ENCODE measurements at places on chromosomes 4 and X.
A peak's percentile ranks its signal among the peaks of the same experiment; 100 is the strongest.

DNA sequence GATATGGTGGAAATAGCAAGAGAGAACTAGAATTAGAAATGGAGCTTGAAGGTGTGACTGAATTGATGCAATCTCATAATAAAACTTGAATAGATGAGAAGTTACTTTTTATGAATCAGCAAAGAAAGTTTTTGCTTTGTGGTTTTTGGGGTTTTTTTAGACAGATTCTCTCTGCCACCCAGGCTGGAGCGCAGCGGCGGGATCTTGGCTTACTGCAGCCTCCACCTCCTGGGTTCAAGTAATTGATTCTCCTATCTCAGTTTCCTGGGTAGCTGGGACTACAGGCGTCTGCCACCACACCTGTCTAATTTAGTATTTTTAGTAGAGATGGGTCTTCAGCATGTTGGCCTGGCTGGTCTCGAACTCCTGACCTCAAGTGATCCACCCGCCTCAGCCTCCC is 23.7 kb upstream of the NEIL3 start:
- no peak for DNase-seq

DNA sequence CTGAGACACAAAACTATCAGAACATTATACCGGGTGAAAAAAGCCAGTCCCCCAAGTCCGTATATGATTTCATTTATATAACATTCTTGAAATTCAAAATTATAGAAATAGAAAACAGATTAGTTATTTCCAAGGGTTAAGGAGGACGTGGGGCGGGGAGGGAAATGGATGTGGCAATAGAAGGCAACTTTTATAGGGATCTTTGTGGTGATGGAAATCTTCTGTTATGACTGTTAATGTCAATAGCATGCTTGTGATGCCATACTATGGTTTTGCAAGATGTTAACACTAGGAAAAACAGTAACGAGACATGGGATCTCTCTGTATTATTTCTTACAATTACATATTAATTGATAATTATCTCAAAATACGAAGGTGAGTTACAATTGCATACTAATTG is 96.4 kb downstream of the LNX1 start:
- no peak for DNase-seq

DNA sequence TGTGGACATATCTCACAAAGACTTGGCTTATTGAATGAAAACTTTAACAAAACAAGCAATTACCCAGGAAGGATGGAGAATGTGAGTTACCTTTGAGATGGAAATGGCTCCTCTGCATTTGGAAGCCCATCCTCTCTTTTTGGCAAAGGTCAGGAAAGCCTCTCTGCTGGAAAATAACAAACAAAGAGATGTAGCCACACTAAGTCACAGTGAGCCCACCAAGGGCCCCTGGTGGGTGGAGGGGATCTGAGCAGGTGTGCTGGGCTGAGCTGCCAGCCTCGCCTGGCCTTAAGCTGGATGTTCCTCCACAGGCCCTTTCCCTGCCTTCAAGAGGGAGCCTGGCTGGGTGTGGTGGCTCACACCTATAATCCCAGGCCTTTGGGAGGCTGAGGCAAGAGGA is 269.2 kb downstream of the HNRNPD start:
- no peak for DNase-seq

DNA sequence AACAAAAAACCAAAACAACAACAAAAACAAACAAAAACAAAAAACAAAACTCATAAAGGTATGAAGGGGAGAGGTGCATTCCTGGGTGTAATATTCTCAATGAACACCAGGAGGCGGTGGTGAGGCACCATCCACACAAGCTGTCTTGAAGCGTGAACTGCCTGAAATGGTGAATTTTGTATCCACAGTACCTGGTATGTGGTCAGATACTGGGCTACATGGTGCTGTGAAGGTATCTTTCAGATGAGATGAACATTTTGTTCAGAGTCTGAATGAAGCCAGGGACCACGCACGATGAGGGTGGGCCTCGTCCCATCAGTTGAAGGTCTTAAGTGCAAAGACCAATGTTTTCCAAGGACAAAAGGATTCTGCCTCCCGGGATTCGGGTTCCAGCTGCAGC is 58.5 kb downstream of the ASMT start:
- no peak for DNase-seq

- DNase-seq, result peak; percentile 50
These were observed 18.2 kb downstream of the ELF4 start for GRCh38 chrX:130091980-130092522.

DNA sequence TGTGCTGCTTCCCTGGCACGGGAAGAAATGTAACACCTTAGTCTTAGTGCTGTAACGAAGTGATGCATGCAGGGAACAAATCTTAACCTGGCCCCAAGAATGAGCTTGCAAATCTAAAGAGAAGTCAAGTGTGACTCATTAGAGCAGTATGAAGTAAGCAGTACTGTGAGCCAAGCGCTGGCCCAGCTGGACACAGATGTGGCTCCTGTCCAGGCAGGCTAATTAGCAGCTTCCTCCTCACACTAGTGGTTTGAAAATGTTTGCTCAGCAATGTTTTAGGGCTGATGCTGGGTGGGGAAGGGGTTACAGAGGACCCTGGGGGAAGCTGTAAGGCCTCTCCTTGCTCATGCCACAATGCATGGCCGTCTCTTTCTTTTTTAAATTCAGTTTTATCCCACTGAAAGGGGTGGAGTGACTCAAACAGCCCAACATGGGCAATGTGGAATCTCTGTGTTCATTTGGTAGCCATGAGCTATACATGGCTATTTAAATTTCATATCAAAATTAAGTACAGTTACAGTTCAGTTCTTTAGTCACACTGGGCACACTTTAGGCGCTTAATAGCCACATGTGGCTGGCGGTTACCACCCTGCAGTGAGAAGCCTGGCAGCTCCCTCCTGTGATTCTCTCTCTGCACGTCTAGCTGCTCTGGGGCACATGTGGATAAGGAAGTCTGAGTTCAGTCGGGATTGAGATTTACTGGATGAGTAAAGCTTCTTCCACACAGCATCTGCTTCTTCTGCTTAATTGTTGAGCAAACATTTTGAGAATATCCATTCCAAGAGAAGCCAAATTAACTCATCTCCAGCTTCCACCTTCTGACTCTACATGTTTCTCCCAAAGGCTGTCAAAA is 48.8 kb downstream of the MAP7D2 start:
- no peak for DNase-seq

GRCh38 chr4:151584101-151584500 is 175.1 kb downstream of the FHIP1A start:
- DNase-seq, result no peak

- DNase-seq, result no peak
These were observed 150.8 kb downstream of the RBMX2 start for GRCh38 chrX:130552444-130553073.

DNA sequence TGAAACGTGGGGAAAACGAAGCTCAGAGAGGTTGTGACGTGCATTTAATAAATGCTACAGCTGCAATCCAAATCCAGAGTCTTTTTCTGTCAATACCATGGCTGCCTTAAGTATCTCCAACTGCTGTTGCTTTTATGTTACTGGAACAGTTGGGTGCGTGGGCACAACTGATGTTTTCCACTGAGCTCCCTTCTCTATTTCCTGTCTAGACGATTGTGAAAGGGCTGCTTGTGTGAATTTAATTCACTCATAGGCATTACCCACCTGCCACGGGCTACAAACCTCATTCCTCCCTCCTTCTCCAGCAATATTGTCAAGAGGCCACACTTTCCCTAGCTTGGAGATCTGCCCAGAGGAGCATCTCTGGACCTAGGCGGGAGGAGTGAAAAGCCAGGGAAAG is 526.0 kb downstream of the MID1IP1 start:
- no peak for DNase-seq

DNA sequence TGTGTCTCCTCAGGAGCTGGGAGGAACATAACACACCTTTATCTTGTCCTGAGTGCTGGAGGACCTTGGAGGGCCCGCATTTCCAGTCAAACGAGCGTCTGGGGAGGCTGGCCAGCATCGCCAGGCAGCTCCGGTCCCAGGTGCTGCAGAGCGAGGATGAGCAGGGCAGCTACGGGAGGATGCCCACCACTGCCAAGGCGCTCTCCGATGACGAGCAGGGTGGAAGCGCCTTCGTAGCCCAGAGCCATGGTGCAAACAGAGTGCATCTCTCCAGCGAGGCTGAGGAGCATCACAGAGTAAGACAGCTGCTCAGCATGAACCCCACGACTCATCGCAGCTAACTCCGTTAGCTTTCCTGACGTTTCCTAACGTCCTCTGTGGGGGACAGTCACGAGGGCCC is 430 bp downstream of the TRIML1 start:
- DNase-seq, result no peak

DNA sequence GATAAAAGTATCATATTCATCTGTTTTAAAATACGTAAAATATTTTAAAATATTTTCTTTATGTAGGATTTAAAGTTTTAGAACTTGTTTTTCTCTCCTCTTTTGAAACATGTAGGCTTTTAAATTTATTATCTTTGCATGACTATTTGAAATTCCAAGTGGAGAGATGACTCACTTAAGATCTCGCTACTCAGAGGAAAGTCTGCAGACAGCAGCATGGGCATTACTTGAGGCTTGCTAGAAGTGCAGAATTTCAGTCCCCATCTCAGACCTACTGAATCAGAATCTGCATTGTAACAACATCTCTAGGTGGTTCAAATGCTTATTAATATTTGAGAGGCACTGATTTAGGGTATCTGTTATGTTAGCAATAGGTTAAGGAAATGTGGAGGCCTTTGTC is 225.7 kb upstream of the ARX start:
- DNase-seq, result no peak

DNA sequence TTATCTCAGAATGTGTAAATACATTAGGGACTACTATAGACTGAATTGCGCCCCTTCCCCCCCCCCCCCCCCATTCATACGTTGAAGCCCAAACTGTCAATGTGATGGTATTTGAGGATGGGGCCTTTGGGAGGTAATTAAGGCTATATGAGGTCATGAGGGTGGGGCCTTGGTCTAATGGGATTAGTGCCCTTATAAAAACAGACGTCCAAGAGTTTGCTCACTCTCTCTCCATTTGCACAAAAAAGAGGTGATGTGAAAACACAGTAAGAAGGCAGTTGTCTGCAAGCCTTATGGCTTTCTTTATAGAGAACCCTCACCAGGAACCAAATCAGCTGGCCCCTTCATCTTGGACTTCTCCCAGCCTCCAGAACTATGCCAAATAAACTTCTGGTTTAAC is 15.3 kb downstream of the SPACA5 start:
- DNase-seq, result no peak

GRCh38 chr4:38664706-38665401 is 855 bp downstream of the KLF3 start:
- peak; percentile 45 for DNase-seq

- no peak for DNase-seq
These were observed 38.3 kb upstream of the MMAA start for GRCh38 chr4:145580906-145581305.

GRCh38 chr4:159296061-159296460 is 193.2 kb downstream of the RAPGEF2 start:
- no peak for DNase-seq

GRCh38 chr4:88528861-88529260 is 5.3 kb upstream of the PYURF start:
- no peak for DNase-seq

GRCh38 chr4:123990310-123990870 is 593.8 kb downstream of the SPRY1 start:
- no peak for DNase-seq

GRCh38 chr4:40305328-40306170 is 29.6 kb upstream of the CHRNA9 start:
- no peak for DNase-seq

- DNase-seq, result peak; percentile 66
These were observed 31.8 kb upstream of the IQSEC2 start for GRCh38 chrX:53312946-53313727.

DNA sequence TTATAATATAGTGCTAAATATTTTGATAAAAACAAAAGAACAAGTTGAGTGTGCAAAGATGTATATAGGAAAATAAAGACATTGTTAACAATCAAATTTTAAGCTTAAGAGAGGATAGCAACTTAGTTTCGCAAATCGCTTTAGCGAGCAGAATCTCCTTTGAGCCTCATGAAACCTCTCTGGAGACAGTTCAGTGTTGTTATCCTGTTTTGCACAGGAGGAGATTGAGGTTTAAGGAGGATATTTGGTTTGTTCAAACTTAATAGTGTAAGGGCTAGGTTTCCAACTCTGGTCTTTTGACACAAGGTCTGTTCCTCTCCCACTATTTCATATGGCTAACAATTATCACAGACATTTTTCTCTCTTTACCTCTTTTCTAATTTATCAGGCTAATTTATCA is 1848.5 kb upstream of the TENM3 start:
- DNase-seq, result no peak

GRCh38 chr4:13534344-13535063 is 9.8 kb downstream of the NKX3-2 start:
- DNase-seq, result no peak

GRCh38 chr4:163167333-163167626 is 590 bp upstream of the NAF1 start:
- no peak for DNase-seq

DNA sequence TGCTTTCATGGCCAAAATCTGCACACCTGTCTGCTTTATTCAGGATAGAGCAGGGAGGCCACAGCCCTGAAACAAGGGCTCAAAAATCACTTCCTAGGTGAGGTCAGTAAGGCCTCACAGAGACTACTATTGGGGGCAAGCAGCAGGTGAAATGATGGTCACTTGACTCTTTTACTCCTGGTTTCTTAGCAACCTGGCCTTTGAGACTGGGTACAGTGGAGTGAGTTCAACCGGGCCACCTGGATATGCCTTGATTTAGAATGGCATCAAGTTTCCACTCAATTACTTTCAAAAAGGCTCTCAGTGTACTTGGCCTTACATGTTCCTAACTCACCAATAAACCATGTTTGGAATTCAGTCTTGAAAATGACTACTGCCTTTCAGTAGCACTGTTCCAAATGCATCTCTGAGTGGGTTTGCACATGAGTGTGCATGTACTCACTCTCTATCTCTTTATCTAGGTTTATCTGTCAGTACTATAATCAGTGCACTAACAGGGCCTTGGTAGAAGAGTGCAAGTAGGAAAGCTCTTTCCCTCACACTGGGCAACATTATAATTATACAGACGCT is 388.2 kb downstream of the OPHN1 start:
- no peak for DNase-seq

- DNase-seq, result no peak
These were observed 91.5 kb downstream of the ELOVL6 start for GRCh38 chr4:110106931-110107296.

DNA sequence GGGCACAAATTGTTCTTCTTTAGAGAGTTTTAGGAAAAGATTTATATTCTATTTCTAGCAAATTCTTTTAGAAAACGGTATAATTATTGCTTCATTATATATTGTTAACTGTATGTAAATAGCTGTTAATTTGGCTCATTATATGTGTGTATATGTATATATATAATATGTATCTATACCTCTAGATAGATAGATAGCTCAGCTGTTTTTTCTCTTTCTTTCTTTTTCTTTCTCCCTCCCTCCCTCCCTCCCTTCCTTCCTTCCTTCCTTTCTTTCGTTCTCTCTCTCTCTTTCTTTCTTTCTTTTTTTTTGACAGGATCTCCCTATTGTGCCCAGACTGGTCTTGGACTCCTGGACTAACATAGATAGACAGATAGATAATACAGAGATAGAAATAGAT is 1538.8 kb downstream of the PCDH7 start:
- DNase-seq, result no peak

- DNase-seq, result no peak
These were observed 5.1 kb upstream of the PRMT9 start for GRCh38 chr4:147689067-147689466.
